ENCODE measurements at places on chromosomes 16 and 17. TPM values are rescaled to one million over a fixed set of nuclear protein-coding genes. Genes with fewer than 3 reads are reported as not detected.

- H3K27ac ChIP-seq = no peak overlapping the region
- no peaks in the 10 kb centered on the region for H3K36me3 ChIP-seq
- DNase-seq = peak; percentile 66
- no peak overlapping the region for H3K4me3 ChIP-seq
- no peaks in the 10 kb centered on the region for H3K27me3 ChIP-seq
Measured at GRCh38 chr17:78252111-78252634, 20.7 kb downstream of the TMEM235 start.

- H3K36me3 ChIP-seq = peaks cover 61% of the 10 kb centered on the region
- H3K4me3 ChIP-seq = no peak overlapping the region
- DNase-seq = no peak
- H3K27ac ChIP-seq = peak overlapping the region; percentile 67
- H3K4me1 ChIP-seq = peaks cover 98% of the 10 kb centered on the region
Measured at GRCh38 chr16:15785386-15786059, 71.3 kb downstream of the MYH11 start.

DNA sequence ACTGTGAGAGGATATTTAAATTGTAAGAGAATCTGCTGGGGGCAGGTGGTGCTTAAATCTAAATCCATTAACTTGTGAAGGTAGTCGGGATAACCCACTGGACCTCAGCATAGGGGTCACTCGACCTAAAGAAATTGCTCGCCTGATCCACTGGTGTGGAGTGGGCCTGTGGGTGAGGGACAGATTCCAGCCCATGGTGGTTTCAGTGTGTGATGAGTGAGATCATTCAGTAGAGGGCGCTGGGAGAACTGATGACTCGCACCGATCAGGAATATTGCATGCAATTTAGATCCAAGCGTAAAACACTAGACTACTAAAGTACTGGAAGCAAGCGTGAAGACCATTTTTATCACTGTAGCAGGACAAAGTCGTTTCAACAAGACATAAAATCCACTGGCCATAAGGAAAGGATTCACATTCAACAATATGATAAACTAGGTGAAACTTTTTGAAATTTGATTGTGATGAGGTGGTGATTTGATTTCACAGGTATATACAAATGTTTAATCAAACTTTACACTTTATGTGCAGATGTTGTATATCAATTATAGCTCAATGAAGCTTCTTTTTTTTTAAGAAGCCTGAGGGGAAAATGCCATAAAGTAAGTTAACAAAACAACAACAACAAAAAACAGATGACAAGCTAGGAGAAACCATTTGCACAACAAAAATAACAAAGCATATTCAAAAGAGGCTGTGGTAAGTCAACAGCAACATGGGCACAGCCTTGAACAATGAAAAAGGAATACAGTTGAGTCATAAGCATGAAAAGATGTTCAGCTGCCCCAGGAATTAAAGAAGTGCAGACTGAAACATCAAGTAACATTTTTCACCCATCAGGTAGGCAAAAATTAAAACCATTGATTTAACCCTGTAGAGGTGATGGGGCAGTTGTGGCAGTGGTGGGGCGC is 7.5 kb upstream of the TMEM170A start:
- no peak overlapping the region for H3K27ac ChIP-seq
- no peak overlapping the region for H3K4me3 ChIP-seq
- no peaks in the 10 kb centered on the region for H3K36me3 ChIP-seq
- no peaks in the 10 kb centered on the region for H3K27me3 ChIP-seq
- H3K4me1 ChIP-seq = no peaks in the 10 kb centered on the region

Gene G6PC1
- polyA plus RNA-seq = not detected

Gene FMNL1
- polyA plus RNA-seq = 9.2 TPM

Gene NPIPA3
- 1.2 TPM for polyA plus RNA-seq
